ENCODE measurements at places on chromosomes 3 and 15.

DNA sequence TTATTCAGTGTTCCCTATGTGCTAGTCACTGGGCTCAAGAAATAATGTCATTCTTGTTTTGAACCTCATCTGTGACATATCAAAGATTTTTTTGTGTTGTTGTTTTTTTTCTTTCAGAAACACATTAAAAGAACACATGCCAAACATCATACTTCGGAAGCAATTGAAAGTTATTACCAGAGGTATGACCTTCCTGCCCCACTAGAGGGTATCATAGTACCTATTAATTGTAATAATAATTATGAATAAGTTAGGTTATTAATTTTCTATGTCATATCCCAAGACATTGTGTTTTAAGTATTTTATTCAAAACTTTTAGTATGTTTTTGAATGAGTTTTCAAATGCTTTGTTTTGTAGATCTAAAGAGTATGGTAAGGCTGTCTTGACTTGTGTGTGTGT lies 65.7 kb downstream of the CDIN1 start:
- DNase-seq, result peak; percentile 8

DNA sequence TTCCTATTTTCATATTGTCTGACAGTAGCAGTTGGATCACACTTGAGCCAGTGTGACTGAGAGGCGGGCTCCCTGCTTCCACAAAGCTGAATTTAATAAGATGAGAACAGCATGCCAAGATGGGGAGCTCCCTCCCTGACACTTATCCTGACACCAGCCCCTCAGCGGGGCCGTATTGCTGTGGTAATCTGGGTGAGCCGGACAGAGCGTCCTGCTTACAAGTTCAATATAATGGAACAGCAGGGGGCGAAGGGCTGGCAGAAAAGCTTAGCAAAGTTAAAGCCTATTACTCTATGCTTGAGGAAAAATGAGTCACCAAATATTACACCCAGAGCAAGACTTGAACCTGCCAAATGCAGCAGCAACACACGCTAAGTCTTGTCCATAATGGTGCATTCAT lies 163.8 kb upstream of the CMC1 start:
- DNase-seq, result peak; percentile 12

- no peak for DNase-seq
Measured at GRCh38 chr3:24264011-24264410, 230.6 kb downstream of the THRB start.

GRCh38 chr3:10717756-10718155 lies 98.3 kb upstream of the SLC6A11 start:
- no peak for DNase-seq

GRCh38 chr15:78599189-78599588 lies 21.6 kb downstream of the CHRNA3 start:
- no peak for DNase-seq

Measured in lung (tissue), 17 donors.